ENCODE measurements at places on chromosomes 3 and 15.
A peak's percentile ranks its signal among the peaks of the same experiment; 100 is the strongest.

GRCh38 chr3:54536450-54536849 is 391.4 kb downstream of the LRTM1 start:
- DNase-seq, result no peak

- no peak for DNase-seq
These were observed 16.4 kb upstream of the ALDH1A3 start for GRCh38 chr15:100863075-100863795.

DNA sequence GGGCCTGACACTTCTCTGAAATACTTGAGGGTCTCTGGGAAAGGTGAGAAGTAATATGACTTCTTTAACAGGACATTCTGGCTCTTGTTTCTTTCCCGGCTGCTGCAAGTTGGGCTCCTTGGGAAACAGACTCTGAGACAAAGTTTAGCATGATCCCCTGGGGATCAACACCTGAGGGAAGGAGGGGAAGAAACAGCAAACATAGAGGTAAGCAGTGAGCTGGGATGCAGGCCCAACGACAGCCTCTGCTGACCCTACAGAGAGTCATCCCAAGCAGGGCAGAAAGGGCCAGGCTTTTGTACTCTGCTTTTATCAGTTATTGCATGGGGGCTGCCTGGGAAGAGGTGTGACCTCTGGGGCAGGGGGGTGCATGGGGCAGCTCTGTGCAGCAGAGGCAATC is 26.8 kb upstream of the DUT start:
- no peak for DNase-seq

DNA sequence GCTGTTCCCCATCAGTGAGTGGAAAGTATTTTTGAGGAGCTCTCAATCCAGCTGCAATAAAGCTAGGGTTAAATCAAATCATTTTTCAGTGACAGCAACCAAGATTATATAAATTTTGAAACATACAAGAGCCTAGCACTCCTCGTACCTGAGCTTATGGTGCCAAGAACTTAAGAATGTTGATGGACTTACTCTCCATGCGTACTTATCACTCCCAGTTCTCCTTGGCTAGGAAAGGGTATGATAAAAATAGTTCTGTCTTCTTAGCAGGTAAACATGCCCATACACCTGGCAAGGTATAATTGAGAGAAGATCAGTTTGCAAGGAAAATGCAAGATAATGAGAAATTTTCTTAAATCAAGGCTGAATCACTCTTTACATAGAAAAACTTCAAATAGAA is 64.5 kb upstream of the SEMA6D start:
- DNase-seq, result no peak

DNA sequence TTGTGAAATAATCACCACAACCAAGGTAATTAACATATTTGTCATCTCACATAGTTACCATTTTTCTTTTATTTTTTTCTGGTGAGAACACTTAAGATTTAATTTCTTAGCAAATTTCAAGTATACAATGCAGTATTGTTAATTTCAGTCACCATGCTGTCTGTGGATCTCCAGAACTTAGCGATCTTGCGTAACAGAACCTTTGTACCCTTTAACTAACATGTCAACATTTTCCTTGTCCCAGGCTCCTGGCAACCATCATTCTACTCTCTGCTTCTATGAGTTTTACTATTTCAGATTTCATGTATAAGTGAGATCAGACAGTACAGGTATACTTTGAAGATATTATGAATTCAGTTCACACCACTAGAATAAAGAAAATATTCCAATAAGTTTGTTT is 154.4 kb downstream of the KCNAB1 start:
- DNase-seq, result no peak

DNA sequence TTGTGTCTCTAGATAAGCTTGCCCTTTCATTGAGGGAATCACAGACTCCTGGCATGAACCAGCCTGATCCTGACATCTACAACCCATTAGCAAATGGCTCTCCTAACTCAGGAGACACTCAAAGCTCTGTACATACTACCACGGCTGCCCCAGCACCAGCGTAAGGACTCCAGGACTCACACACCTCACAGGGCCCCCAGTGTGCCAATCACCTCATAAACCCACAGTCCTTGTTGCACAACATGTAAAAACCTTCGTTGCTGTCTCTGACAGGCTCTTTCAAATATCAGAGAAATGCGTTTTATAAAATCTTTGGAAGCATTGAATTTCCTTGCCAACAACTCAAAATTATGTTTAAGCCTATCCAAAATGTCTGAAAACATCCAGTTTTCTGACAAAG is 7.3 kb downstream of the FYCO1 start:
- no peak for DNase-seq

DNA sequence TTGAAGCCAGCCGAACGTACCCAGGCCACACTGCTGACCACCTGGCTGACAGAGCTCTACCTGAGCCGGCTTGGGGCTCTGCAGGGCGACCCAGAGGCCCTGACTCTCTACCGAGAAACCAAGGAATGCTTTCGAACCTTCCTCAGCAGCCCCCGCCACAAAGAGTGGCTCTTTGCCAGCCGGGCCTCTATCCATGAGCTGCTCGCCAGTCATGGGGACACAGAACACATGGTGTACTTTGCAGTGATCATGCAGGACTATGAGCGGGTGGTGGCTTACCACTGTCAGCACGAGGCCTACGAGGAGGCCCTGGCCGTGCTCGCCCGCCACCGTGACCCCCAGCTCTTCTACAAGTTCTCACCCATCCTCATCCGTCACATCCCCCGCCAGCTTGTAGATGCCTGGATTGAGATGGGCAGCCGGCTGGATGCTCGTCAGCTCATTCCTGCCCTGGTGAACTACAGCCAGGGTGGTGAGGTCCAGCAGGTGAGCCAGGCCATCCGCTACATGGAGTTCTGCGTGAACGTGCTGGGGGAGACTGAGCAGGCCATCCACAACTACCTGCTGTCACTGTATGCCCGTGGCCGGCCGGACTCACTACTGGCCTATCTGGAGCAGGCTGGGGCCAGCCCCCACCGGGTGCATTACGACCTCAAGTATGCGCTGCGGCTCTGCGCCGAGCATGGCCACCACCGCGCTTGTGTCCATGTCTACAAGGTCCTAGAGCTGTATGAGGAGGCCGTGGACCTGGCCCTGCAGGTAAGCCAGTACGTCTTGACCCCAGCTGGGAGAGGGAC is 6.2 kb downstream of the VPS18 start:
- no peak for DNase-seq

- no peak for DNase-seq
These were observed 77.5 kb downstream of the TBL1XR1 start for GRCh38 chr3:177119829-177120228.

- peak; percentile 76 for DNase-seq
These were observed 643 bp downstream of the ABCC5 start for GRCh38 chr3:184016811-184017671.

- DNase-seq, result no peak
These were observed 159.5 kb downstream of the TP63 start for GRCh38 chr3:189790658-189791057.

- no peak for DNase-seq
These were observed 93.2 kb downstream of the TMEM212 start for GRCh38 chr3:171936191-171936841.

DNA sequence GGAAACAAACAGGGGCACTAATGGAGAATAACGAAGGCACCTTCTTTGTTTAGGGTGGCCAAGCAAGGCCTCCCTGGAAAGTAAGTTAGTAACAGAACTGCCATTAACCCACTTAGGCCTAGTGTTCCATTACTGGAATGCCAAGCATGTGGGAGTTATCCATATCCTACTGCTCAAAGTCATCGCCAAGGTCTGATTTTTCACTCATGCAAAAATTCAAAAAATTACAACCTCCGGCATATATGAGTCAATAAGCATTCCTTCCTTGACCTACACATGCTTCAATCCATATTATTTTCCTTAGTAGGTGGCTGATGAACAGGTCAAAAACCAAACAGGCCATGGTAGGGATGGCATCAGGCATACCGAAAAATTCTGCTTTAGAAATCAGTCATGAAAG is 1097.2 kb downstream of the FHIT start:
- no peak for DNase-seq

DNA sequence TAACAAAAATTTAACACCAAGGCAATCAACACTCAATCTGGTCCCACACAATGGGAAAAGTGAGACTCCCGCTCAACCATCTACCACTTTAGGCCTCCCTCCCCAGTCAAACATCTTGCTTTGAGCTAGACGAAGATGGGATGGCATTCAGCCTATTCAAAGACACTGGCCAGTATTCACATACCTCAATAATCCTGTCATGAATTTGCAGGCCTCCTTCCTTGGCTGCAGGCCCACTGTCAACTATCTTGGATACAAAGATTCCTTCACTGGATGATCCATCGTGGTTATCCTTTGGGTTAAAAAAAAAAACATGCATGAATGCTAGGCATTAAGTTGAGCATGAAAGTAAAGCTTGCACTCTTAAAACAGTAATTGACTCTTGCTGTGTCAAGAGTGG is 22.6 kb downstream of the PDZRN3 start:
- DNase-seq, result no peak

- no peak for DNase-seq
These were observed 102.2 kb downstream of the DAPK2 start for GRCh38 chr15:63943829-63944680.

DNA sequence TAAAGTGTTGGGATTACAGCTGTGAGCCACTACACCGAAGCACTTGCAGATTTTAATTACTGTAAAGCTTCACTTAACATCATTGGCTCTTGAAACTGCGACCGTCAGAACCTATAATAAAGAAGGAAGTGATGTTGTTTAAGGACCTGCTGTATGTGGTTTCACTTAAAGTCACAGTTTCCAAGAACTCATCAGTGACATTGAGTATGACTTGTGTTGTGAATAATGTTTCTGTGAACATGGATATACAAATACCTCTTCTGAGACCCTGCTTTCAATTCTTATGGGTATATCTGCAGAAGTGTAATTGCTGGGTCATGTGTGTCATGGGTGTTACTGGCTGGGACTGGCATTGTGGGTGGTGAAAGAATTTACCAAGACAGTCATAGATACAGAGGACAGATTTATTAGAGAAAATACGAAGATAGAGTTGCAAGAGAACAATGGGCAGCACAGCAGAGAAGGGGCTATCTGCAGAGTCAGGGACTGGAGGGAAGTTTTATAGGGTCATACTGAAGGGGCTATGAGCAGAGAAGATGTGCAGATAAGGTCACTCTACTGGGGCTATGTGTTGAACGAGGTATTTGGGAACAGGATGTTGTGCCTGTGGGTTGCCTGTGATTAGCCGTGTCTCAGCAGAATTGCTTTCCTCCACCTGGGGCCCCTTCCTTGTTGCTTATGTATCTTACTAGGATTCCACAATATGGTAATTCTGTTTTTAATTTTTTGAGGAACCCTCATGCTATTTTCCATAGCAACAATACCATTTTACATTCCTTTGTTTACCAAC is 4.5 kb downstream of the NDUFB5 start:
- DNase-seq, result no peak

- no peak for DNase-seq
These were observed 34.1 kb upstream of the RASGRP1 start for GRCh38 chr15:38598749-38599148.

DNA sequence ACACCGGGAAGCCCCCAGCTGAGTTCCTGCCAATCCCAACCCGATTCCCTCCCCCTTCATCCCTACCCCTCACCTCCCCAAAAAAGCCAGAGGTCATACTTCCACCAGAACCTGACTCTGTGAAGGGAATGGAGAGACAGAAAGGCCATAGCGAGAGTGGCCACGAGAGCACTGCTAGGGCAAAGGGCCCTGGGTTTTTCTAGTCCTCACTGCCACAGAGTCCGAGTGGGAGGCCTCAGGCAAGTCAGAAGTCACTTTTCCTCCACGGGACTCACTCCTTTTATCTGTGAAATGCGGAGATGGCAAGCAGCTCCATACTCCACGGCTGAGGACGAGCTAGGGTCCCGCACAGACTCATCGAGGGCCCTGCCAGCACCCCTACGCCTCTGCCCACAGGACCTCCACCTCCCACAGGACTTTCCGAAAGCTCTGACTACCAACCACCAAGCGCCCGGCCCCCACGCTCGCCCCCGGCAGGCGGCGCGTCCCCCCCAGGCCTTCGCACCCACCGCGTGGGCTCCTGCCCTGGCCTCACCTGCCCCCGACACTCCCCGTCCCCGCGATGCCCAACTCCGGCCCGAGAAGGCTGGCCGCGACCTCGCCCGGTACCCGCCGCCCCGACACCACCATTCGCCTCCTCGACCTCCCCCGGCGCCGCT is 792 bp downstream of the ATP13A3 start:
- peak; percentile 28 for DNase-seq

DNA sequence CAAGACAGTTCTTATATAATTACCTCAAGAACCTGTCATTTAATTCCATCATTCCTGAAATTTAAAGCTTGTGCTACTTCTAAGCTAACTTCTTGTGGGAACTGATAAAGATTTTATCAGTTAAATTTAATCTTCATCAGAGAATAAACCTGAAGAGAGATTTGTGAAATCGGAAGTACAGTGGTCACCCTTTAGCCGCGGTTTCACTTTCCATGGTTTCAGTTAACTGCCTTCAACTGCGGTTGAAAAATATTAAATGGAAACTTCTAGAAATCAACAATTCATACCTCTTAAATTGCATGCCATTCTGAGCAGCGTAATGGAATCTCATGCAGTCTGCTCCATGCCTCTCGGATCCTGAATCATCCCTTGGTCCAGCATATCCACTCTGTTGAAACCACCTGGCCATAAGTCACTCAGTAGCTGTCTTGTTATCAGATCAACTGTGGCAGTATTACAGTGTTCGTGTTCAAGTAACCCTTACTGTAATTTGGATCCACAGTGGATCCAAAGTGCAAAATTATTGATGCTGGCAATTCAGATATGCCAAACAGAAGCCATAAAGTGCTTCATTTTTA is 626.1 kb downstream of the CADM2 start:
- DNase-seq, result no peak

- DNase-seq, result no peak
These were observed 546.6 kb downstream of the MFSD1 start for GRCh38 chr3:159348431-159348830.

GRCh38 chr3:120552184-120553172 is 43.7 kb upstream of the NDUFB4 start:
- DNase-seq, result no peak
